ENCODE measurements at places on chromosomes 1 and 21. TPM values are rescaled to one million over a fixed set of nuclear protein-coding genes. Genes with fewer than 3 reads are reported as not detected.
A peak's percentile ranks its signal among the peaks of the same experiment; 100 is the strongest.

The MTF2 gene
- 57.4 TPM for total RNA-seq

The TRIM46 gene
- 3.9 TPM for total RNA-seq

The SYNC gene
- total RNA-seq, result 11.8 TPM

The SPRR2B gene
- not detected for total RNA-seq

The PLXNA2 gene
- 4.1 TPM for total RNA-seq

The SPRR3 gene
- not detected for total RNA-seq

The CD1E gene
- total RNA-seq, result 0.16 TPM

The MRPL37 gene
- 89.1 TPM for total RNA-seq

The MLLT11 gene
- 2.3 TPM for total RNA-seq

- DNase-seq, result no peak
Measured at GRCh38 chr21:33839167-33839716, 76.4 kb downstream of the ATP5PO start.

DNA sequence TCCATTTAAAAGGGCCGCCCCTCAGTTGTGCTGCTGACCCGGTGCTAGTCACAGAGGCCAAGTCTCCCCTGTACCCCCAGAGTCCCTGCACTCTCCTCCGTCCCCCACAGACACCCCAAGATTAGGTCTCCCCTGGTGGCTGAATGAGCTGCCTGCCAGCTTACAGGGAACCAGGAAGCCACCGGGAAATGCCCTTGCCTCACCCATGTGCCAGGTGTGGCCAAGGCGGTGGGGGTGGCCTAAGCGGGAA is 32.7 kb downstream of the HSPG2 start:
- no peak for DNase-seq

GRCh38 chr1:73333847-73334503 is 864.0 kb downstream of the LRRIQ3 start:
- DNase-seq, result no peak

- DNase-seq, result no peak
Measured at GRCh38 chr1:236659792-236660587, 26.3 kb upstream of the ACTN2 start.

- DNase-seq, result peak; percentile 71
Measured at GRCh38 chr1:186858923-186859322, 30.2 kb downstream of the PLA2G4A start.

DNA sequence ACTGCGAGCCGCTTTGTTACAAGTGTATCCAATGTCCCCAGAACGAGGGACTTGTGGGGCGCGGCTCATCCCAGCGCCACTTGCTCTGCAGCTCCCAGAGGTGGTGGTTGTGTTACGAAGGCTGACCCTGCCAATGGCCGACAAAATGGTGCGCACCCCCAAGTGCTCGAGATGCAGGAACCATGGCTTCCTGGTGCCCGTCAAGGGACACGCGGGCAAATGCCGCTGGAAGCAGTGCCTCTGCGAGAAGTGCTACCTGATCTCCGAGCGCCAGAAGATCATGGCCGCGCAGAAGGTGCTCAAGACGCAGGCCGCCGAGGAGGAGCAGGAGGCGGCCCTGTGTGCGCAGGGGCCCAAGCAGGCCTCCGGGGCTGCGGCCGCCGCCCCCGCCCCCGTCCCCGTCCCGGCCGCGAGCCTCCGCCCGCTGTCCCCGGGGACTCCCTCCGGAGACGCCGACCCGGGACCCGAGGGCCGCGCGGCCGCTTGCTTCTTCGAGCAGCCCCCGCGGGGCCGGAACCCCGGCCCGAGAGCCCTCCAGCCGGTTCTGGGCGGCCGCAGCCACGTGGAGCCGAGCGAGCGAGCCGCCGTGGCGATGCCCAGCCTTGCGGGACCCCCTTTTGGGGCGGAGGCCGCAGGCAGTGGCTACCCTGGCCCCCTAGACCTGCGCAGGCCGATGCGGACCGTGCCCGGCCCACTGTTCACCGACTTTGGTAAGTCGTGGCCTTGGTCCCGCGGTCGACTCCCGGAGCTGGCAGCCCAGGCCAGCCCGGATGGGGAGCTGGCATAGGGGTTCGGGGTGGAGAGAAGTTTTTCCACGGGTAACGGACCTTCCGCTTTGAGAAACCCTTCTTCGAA is at the start of gene DMRTB1:
Gene DMRTB1 (plus strand): TSS at position 79 of the 855 bp plus-strand sequence. CDS start 55 bp downstream, at position 134.
- peak; percentile 34 for DNase-seq

- DNase-seq, result no peak
Measured at GRCh38 chr1:168714012-168714411, 15.0 kb downstream of the DPT start.

- DNase-seq, result no peak
Measured at GRCh38 chr1:39050001-39050400, 23.9 kb downstream of the NDUFS5 start.

- DNase-seq, result no peak
Measured at GRCh38 chr1:211742889-211743529, 67.6 kb upstream of the NEK2 start.

DNA sequence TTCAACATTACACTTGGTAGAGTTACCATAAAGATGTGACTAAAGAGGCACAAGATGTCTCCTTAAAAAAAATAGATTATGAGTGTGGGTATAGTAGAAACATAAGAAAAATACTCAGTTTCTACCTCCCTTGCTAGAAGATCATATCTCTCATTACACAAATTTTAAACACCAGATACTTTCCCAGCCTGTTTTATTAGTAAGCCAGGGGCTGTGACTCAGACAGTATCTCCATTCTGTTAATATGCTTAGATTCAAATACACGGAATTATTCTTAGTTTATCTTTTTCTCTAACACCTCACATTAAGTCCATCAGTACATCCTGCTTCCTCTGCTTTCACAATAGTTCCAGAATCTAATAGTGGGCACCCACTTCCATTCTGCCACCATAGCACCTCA is 561.8 kb upstream of the ADAMTS5 start:
- DNase-seq, result no peak

GRCh38 chr1:222326710-222327036 is 221.2 kb downstream of the HHIPL2 start:
- DNase-seq, result no peak

DNA sequence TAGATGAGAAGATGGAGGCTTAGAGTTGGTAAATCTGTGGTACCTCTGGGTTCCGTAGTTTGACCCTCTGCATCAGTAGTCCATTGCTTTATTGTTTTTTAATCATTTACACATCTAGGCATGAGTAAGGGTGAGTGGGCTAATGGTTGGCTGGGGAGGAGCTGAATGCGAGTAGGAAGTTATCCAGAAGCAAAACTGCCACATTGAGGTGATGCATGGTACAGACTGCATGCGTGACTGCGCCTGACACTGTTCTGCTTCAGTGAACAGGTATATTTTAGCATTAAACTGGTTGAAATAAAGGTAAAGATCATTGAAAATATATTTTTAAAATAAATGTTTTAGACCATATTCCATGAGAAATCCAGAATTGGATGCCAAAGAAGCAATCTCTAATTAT is 4.4 kb downstream of the DNAJC16 start:
- no peak for DNase-seq

DNA sequence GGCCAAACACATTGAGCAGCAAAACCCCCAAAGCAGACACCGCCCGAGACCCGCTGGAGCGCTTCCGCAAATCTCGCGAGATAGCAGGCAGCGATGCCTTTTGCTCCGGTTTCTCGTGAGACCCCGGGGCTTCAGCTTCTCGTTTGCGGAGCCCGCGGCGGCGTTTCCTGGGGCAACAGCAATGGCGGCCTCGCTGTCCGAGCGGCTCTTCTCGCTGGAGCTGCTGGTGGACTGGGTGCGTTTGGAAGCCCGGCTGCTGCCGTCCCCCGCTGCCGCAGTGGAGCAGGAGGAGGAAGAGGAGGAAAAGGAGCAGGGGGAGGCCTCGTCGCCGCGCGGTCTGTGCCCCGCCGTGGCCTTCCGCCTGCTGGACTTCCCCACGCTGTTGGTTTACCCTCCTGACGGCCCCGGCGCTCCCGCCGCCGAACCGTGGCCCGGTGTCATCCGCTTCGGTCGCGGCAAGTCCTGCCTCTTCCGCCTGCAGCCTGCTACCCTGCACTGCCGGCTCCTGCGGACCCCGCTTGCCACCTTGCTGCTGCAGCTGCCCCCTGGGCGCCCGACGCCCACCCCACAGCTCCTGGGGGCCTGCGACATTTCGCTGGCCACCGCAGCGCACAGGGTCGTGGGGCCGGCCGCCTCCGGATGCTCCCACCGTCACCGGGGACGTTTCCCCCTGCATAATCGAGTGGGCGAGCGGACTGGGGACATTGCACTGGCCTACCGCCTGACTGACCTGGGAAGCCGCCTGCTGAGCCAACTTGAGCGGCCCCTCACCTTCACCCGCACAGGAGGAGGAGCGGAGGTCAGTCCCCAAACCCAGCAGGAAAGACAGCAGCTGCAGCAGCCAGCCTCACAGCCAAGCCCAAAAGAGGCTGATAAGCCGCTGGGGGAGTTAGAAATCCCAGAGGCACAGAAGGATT is at the start of gene MAP10:
Gene MAP10 (plus strand): TSS at position 148 of the 917 bp plus-strand sequence. CDS start 34 bp downstream, at position 182.
- peak; percentile 92 for DNase-seq

DNA sequence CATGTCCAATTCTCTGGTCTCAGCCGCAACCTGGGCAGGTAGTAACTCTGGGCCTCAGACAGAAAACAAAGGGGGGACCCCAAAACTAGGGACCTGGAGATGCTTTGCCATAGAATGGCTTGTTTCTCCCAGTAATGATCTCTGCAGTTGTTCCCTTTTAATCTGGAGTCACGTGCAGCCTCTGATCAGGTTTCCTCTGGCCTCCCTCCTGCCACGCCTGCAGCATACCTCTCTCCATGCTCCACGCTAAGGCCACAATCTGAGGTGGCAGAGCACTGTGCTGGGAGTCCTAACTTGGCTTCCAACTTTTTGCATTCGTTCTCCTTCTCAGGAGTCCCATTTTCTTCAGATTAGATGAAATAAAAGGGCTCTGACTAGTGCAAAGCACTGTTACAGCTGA is 1.9 kb downstream of the PABPC4 start:
- DNase-seq, result peak; percentile 38

GRCh38 chr1:233759665-233760064 is 144.8 kb upstream of the SLC35F3 start:
- DNase-seq, result no peak

DNA sequence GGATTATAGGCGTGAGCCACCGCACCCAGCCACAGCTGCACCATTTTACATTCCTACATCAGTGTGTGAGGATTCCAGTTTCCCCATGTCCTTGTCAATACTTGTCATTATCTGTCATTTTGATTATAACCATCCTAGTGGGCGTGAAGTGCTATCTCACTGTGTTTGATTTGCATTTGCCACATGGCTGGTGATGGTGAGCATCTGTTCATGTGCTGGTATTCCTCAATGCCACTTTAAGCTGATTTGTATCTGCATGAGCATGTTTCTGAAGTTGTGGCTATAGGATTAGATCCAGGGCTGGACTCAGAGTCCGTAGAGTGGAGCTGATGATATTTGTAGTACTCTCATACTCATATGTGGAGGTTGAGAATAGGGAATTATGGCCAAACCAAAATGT is 36.6 kb downstream of the SRRM1 start:
- DNase-seq, result no peak

GRCh38 chr1:29687601-29688244 is 451.4 kb downstream of the PTPRU start:
- no peak for DNase-seq

- DNase-seq, result no peak
Measured at GRCh38 chr1:231705806-231706760, 79.5 kb downstream of the DISC1 start.

GRCh38 chr1:52238474-52238873 is 96.6 kb downstream of the ZFYVE9 start:
- no peak for DNase-seq

DNA sequence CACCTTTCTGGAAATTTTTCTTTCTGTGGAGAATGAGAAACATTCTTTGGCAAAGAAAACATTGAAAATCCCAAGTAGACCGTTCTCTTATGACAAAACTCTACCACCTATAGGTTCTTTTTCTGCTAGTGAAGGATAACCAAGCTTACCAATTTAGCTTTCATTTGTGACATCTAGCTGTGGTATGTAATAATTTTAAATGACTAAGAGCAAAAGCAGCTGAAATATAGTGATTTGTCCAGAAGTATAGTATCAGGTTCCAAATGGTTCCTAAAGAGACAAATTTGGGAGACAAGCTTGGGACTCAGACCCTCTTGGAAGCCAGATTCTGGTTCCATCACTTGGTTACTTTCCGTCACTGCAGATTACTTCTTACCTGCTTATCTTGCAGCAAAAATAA is 24.4 kb downstream of the FUBP1 start:
- no peak for DNase-seq

- DNase-seq, result no peak
Measured at GRCh38 chr1:62356257-62356835, 37.1 kb upstream of the KANK4 start.

DNA sequence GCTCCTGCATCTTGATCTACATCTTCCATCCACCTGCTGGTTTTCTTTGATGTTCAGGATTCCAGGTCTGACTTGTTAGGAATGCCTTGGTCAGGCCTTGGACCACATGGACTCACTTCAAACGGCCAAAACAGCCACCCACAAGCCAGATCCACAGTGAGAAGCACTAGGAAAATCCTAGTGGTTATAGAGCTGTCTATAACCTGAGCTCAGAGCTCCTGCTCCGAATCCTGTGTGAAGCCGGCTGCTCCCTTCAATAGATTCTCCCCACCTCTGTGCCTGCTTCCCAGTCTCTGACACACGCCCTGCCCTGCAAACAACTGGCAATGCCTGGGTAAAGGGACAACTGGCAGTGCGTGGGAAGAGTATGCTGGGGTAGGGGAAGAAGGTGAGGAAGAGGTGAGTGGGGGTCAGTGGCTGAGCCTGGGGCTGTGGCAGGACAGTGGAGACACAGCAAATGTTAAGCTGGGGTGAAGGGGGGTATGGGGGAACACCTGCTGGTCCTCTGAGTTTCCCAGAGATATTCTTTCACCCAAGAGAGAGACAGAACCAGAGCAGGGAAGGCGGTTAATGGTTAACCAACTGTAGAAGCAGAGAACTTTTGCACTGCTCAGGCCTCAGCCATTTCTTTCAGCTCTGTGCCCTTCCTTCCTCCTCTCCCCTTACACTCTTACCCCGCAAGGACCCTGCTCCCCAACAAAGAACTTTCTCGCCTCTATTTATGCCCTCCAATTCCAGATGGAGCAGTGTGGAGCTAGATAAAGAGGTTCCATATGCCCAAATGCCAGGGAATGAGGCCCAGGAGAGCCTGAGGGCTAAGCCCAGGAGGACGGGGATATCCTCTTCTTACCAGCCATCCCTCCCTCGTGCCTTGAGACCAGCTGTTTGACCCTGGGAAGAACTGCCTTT is 4.5 kb downstream of the PLXNA2 start:
- no peak for DNase-seq

- DNase-seq, result no peak
Measured at GRCh38 chr1:81702079-81702715, 98.5 kb upstream of the ADGRL2 start.
